H54 (cell line): ENCODE measurements at places on chromosomes 1 and 21.
A peak's percentile ranks its signal among the peaks of the same experiment; 100 is the strongest.

- no peak for DNase-seq
Measured at GRCh38 chr1:200427744-200428143, 17.9 kb upstream of the ZNF281 start.

- DNase-seq = peak; percentile 15
Measured at GRCh38 chr1:96487394-96487793, 234.2 kb upstream of the PTBP2 start.

- DNase-seq = no peak
Measured at GRCh38 chr1:51744506-51745303, 127.8 kb downstream of the OSBPL9 start.

GRCh38 chr21:31117128-31117916, 79.0 kb upstream of the KRTAP19-8 start:
- peak; percentile 76 for DNase-seq

GRCh38 chr1:34645109-34645688, 109.6 kb upstream of the GJB5 start:
- no peak for DNase-seq

DNA sequence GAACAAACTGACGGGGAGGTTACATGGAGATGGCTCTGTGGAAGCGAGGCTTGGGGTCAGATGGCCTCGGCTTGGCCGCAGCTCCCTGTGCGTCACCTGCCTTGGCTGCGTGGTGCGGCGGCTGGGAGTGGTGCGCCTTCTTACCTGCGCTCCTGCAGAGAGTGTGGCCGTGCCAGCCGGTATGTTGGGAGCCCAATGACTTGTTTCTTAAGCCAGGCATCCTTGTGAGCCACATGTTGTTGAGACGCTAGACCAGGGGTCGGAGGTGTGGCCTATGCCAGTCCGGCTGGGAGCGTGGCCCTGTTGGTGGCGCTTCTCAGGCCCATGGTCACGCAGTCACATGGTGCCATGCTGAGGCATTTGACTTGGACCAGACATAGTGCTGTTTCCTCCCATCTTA, 10.5 kb downstream of the SLX9 start:
- DNase-seq = no peak

- no peak for DNase-seq
Measured at GRCh38 chr1:193519922-193520321, 333.5 kb upstream of the B3GALT2 start.

- peak; percentile 44 for DNase-seq
Measured at GRCh38 chr1:44108241-44108640, 10.4 kb upstream of the KLF17 start.

DNA sequence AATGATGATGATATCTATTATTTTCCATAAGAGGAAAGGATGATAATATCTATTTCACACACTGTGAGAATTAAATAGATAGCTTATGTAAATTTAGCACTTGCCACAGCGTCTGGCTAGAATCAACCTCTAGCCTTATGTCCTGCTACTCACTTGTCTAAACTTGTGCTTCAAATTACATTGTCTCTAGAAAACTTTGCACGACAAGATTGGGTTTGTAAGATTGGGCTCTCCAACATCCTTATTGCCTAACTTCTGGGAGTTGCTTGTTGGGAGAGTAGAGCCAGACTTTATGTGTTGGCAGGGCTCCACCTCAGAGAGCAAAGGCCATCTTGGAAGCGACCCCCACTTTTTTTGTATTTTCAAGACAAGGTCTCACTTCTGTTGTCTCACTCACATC, 50.0 kb upstream of the POGK start:
- no peak for DNase-seq

DNA sequence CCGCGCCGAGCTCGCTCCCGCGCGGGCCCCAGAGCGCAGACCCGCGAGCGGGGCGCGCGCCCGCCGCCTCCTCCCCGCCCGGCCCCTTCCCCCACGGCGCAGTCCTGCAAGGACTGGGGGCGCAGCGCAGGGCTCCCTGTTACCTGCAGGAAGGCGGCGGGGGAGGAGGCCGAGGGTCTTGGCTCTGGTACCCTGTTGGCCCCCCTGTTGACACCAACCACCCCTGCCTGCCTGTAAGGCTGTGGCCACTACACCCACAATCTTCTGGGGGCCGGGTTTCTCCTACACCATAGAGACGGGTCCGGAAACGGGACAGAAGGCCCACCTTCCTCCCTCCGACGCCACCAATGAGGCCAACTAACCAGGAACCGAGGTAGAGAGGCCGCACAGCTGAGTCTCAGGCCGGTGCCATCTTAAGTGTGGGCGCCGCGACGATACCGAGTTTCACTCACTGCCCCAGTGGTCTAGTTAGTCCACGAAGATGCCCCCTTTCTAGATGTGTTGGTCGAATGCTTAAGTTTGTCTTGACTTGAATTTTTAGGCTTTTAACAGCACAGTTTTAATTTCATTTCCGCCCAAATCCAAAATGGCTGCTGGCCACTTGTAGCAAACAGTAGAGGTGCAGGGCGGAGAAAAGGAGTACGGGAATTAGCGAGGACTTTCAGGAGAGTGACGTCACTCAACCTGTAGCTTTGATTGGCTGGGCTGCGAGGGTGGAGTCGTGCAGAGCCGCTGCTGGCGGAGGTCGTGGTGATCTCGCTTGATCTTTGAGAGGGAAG, at the start of gene SCYL3:
TSS of gene SCYL3 (minus strand) at position 252 of the 779 bp plus-strand sequence. CDS start 5,056 bp downstream, outside the sequence.
- DNase-seq = peak; percentile 96

GRCh38 chr1:10014016-10014415, 17.0 kb downstream of the RBP7 start:
- DNase-seq = no peak

DNA sequence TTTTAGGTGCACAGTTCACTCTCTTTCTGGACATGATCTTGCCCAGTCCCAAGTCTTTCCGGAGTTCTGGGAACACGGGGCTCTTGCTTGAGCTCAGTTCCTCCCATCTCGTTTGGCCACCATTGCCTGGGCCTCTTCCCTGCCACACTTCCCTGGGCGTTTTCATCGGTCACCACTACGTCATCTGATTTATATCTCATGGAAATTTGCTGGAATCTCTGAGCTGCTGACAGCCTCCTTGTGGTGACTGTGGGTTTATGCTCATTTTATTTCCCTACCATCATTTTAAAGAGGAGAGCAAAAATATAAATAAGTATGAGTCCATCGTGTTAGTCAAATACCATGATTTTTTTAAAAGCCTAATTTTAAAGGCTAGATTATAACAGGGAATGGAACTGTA, 449.1 kb upstream of the KAZN start:
- DNase-seq = peak; percentile 18

DNA sequence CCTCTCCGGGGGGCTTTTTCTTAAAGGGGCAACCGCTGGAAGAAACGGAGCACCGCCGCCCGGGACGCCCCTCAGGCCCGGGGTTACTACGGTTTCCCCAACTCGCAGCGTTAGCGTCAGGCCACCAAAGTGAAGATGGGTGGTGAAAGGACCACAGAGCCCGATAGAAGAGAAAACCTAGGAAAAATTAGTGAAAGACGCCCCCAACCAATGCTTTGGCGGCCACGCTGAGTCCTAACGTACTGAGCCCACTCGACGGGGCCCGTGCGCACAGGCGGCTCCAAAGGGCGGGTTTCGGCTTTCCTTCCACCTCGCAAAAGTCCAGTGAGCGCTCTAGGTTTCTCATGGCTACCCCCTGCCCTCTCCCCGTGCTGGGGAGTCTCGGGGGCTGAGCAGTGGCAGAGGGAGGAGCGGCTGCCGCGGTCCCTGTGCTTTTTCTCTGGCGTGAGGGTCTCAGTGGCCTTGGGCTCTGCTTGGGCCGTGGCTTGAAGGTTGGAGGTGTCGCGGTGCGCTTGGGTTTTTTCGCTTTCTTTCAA, 12.2 kb upstream of the SPEN start:
- DNase-seq = no peak

- no peak for DNase-seq
Measured at GRCh38 chr1:2415337-2415736, 3.0 kb upstream of the PEX10 start.

GRCh38 chr1:82487778-82488177, 687.0 kb downstream of the ADGRL2 start:
- no peak for DNase-seq

- no peak for DNase-seq
Measured at GRCh38 chr1:235199441-235199840, 38.4 kb upstream of the RBM34 start.

DNA sequence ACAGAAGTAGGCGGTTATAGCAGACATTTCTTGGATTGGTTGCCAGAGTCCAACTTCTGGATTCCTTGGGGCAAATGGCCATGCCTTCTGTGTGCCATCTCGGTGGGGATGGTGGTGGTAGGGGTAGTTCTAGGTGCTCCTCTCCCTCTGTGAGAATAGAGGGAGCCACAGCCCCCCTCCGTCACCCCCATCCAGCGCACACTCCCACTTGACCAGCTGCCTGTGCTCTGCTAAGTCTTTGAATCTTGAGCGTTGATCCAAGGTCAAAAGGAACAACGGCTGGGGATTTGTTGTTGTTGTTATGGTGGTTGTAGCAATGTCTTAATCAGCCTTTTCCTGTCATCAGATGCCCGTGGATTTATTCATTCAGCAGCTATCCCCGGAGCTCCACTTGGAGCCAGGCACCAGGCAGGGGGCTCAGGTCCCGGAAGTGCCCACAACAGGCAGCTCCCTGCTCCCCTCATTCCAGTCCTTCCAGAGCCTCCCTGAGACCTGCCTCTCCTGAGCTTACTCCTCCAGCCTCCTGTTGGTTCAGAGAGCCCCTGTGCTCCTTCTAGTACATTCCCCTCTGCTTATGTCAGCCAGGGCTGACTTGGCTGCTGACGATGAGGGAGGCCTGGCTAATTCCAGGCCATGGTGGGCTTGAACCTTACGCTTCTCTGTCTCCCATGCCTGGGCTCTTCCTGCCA, 146.6 kb upstream of the WNT4 start:
- no peak for DNase-seq

DNA sequence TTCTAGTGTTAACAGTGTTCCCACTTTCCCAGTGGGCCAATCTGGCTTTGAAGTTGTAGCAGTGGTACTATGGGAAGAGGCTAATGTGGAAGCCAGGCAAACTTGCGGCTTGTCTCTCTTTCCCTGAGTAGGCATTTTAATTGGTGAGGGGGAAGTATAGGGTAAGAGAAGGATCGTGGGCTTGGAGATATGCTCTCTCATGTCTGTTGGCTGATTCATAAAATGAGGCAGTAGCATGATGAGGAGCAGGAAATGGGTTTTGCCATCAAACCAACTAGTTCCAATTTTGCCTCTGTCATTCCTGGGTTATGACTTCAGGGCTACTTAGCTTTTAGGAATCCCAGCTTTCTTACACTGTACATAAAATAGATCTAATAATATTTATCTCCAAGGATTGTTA, 12.1 kb downstream of the C8A start:
- no peak for DNase-seq

DNA sequence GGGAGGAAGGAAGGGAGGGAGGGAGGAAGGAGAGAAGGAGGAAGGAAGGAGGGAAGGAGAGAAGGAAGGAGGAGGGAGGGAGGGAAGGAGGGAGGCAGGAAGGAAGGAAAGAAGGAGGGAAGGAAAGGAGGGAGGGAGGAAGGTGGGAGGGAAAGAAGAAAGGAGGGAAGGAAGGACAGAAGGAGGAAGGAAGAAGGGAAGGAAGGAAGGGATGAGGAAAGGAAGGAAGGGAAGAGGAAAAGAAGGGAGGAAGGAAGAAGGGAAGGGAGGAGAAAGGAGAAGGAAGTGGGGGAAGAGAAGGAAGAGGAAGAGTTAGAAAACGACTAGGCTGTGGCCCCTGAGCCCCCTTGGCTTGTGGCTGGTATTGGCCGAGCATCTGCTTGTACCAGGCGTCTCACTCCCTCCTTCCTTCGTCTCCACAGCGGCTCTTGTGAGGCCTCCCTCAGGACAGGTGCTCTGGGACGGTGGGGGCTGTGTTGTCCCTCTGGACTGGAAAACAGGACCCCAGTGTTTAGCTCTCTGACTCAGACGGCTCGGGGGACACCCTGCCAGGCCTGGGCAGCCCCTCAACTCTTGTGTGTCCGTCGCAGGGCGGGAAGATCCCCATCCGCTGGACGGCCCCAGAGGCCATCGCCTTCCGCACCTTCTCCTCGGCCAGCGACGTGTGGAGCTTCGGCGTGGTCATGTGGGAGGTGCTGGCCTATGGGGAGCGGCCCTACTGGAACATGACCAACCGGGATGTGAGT, 36.2 kb upstream of the C1QA start:
- DNase-seq = no peak

DNA sequence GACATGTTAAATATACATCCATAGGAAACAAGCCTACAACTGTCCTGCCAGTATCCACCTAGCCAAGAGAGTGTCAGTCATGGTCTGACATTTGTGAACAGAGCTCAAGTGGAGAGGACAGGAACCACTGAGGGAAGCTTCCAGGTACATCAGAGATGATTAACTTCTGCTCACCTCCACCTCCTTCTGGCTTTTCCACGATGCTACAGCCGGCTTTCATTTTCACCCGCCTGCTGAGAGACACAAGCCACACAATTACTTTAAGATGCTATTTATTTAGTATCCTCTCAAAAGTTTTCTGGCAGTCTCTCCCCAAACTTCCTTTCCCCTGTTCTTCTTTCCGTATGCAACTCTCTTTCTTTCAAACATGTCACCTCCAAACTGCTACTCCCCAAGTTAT, 2.1 kb downstream of the ETV3 start:
- no peak for DNase-seq

DNA sequence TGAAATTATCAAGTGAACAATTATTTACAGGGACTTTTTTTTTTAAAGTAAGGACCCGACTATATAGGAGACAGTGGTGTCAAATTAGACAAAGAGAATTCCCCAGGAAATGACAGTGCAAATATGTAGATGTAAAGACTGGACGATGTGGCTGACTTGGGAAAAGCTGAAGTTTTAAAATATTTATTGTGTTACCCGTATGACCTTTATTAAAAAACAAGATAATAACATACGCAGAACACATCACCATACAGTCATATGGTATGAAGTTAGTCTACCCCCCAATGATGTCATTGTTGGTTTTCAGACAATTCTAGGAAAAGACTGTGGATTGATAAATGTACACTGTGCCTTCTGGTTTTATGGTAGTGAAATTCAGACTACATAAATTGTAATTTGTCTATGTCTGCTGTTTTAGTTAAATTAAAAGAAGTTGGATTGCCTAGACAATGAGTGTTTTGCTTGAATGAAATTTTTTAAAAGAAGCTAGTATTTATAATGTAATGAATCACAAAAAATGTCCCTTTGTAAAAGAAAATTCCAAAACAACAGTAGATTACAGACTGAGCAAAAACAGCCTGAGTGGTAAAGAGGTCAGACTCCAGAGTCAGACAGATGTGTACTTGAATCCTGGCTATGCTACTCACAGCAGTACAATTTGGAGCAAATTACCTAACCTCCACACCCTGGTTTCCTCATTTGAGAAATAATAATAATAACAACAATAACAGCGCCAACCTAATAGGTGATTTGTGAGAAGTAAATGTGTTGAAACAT, 15.5 kb upstream of the PDC start:
- DNase-seq = no peak

GRCh38 chr1:178057912-178058534, 35.9 kb upstream of the RASAL2 start:
- DNase-seq = no peak

- DNase-seq = no peak
Measured at GRCh38 chr1:41672641-41673361, 188.3 kb upstream of the EDN2 start.

GRCh38 chr1:4393191-4393590, 261.2 kb upstream of the AJAP1 start:
- DNase-seq = no peak

GRCh38 chr1:169201084-169201619, 94.7 kb downstream of the ATP1B1 start:
- DNase-seq = no peak
